ENCODE measurements at places on chromosomes 2 and 18.
A peak's percentile ranks its signal among the peaks of the same experiment; 100 is the strongest.

- DNase-seq = no peak
Measured at GRCh38 chr2:176085120-176085788, 1.5 kb upstream of the EVX2 start.

GRCh38 chr2:239291475-239292350, 109.1 kb downstream of the HDAC4 start:
- DNase-seq = peak; percentile 61

GRCh38 chr18:78448106-78448505, 531.5 kb upstream of the SALL3 start:
- no peak for DNase-seq

DNA sequence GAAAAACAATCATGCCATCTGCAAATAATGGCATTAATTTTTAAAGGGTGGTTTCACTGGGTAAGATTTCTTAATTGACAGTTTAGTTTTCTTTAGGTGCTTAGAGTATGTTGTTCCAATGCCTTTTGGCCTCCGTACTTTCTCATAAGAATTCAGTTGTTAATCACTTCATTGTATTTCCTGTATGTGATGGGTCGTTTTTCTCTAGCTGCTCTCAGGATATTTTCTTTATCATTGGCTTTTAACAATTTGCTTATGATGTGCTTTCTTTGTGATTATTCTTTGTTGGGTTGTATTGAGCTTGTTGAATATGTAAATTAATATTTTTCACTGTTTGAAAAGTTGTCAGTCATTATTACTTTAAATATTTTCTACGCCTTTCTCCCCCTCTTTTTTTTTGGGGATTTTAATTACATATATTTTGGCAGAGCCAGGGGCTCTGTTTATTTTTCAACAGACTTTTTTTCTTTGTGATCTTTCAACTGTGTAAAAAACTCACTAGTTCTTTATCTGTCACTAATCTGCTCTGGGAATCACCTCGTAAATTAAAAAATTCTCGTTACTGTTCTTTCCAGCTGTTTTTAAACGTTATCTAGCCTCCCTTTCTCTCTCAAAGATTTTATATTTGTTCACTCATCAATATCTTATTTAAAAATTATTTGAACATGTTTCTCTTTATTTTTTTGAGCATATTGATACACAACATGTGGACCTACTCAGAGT, 56.2 kb upstream of the IL1R1 start:
- no peak for DNase-seq

DNA sequence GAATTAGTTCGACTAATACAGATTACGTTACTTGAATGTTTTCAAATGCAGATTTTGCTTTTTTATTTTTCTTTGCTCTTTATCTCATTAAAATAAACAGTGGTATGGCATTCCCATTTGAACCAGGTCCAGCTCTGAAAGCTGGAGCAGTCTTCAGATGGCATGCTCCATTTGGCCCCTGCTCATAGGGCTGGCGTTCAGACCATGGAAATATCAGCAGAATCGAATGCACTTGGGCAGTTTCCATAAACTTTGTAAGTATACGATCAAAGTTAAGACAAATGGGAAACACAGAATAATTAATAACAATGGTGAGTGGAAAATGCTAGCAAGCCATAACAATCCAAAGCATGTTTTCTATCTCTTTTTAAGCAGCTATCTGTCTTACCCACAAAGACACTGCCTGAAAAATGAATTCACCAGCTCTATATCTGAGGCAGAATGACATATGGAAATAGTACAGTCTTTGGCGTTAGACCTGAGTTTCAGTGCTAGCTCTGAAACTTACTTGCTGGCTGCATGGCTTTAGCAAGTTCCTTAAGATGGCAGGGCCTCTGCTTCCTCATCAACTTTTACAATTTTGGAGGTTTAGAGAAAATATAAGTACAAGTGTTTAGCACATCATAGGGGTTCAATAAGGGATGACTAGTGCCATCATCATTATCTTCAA, 131.6 kb downstream of the BCL2 start:
- DNase-seq = no peak

DNA sequence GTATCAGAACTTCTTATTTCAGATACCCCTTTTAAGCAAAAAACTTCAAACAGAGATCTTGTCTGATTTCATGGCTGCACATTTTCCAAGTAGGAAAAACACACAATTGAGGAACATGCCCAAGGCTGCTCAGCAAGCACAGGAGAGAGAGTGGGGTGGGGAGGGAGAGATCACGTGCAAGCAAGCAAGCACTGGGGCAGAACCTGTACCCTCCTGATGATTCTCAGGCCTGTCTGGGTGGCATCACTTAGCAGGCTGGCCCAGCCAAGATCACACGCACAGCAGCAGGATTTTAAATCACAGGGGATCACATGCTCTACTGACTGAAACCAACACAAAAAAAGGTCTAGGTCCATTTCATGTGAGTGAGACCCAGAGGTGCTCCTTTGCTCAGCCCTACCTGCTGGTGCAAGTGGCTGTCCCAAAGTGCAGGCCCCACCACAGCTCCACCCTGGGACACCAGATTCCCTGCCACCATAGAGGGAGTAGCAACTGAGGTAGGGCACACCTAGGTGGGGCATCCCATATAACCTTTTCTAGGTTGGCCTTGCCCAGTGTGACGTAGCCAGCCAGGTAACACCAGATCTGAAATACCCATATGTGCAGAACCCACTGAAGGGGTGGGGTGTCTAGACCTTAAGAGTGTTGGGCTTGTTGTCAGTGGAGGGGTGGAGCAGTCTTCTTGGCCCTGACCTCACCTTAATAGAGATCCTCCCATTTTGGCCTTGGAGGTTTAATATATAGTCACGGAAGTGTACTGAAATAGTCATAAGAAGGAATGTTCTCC, 1.8 kb upstream of the LYPD6B start:
- no peak for DNase-seq

GRCh38 chr18:49359732-49360444, 100.6 kb downstream of the DYM start:
- no peak for DNase-seq

DNA sequence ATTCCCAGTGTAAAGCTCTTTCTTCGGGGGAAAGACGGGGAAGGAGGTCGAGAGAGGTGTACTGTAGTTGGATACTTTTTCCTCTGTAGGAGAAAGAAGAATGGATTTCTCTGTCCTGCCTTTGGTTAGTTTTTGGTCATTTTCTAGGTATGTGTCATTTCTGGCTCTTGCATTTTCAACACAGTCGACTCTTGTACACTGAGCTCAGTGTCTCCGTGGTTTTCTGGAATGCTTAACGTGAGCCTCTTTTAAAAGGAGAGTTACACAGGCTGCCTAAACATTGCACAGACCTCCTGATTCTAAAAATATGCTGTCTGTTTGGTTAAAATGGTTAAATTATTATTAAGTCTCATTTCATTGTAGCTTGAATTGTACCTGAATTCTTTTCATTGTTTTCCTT, 21.8 kb upstream of the GLS start:
- no peak for DNase-seq

GRCh38 chr2:232492963-232493700, 5.5 kb upstream of the ECEL1 start:
- DNase-seq = no peak

DNA sequence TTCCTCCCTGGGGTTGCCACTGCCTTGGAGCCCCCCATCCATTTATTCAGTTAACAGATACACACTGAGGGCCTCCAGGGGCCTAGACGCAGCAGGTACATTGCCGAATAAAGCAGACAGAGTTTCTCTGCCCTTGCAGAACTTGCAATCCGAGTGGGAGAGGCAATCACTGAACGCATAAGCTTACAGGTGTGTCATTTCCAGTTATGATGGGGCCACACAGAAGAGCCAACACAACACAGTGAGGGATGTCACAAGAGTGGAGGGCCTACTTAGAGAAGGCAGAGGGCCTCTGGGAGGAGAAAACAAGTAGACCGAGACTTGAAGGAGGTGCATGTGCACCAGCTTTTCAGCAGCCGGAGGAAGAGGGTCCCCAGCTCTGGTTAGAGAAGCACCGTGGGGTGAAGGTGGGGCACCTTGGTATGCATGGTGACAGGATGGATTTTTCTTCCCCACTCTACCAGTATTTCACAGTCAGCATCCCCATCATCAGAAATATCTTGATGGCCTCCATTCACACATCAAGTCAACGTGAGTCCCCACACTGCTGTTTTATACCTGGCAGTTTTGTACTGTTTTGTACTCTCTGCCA, 150.9 kb downstream of the SMAD7 start:
- peak; percentile 30 for DNase-seq

- peak; percentile 43 for DNase-seq
Measured at GRCh38 chr2:241116606-241117560, 14.8 kb upstream of the MTERF4 start.

DNA sequence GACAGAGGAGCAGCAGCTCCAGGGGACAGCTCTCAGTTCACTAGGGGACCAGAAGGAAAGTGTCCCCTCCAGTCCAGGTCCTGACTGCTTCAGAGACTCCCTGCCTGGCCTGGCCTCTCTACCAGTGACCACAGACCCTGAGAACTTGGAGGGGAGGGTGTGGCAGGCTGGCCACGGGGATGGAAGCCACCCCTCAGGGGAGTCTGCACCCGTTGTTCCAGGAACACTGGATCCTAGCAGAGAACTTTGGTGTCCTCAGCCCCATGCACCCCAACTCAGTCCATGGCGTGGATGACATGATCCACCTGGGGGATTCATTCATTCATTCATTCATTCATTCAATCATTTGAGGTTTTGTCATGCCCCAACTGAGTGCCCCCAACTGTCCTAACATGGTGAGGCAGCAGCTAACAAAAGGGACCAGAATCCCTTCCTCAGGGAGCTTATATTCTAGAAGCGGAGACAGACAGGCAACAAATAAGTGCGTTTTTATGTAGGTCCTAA, 31.9 kb downstream of the MYO7B start:
- peak; percentile 36 for DNase-seq

DNA sequence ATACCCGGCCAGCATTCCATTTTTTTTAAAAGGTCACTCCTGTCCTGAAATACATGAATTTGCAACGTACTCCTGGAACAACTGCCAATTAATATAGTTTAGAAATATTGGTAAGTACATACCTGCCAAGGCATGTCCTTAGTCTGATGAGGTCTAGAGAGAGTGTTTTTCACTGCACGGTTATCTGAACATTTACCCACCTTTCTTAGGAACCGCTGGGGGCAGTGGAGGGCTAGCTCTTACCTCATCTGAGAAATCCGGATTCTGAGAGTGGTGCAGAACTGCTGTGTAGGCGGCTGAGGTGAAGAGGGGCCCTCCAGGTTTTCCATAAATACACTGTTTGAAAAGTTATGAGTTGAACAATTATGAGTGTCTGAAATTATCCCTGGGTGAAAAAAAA, 133.1 kb upstream of the CCDC195 start:
- no peak for DNase-seq

DNA sequence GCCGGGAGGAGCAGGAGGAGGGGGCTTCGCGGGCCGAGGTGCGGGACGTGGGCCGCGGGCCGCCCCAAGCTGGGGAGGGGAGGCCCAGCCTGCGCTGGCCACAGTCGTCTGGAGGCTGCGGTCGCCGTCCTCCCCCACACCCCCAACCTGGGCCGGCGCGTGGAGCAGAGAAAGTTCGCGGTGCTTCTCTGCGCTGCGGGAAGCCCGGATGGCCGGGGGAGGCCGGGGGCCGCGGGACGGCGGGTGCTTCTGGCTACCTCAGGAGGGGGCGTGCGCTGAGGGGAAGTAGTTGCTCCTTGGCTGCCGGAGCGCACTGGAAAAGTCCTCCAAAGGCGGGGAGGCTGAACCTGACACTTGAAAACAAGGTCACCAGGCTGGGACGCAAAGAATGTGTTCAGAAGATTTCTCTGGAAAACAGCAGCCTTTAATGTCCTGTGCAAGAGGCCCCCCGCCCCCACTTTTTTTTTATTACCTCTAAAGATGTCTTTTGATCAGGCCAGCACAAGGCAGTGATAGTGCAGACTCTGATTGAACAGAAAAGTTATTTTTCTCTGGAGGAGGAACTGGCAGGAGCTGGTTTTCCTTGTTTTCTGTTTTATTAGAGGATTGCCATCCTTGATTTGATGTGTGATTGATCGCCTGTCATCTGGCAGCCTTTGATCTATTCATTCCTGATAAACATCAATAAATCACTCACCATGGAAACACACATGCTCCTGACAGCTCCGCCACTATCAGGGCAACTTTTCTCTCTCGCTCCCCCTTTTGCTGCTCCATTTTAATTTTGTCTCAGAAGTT, 1.6 kb downstream of the TSHZ1 start:
- DNase-seq = peak; percentile 80

- no peak for DNase-seq
Measured at GRCh38 chr2:159613651-159614285, 2.6 kb downstream of the BAZ2B start.

DNA sequence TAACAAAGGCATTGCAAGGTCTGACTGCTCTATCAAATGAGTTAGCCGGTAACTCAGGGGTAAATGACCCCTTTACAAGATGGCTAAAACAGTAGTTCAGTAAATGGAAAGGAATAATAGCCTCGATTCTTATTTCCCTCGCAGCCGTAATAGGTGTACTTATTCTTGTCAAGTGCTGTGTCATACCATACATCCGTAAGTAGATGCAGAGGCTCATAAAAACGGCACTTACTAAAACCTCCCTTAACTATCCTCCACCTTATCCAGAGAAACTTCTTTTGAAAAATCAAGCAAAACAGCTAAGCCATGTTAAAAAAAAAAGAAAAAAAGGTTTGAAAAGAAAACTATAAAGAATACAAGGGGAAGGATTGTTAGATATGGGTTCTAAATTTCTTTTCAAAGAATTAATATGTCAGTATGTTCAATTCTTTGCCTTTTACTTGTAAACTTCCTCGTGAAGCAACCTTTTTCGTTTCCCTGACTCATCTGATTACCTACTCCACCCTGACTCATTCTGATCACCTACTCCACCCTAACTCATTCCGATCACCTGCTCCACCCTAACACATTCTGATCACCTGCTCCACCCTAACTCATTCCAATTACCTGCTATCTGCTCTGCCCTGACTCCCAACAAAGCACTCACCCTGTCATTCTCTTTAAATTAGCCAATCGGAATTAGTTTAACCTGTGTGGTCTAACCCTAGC, 127.5 kb downstream of the SPAG16 start:
- DNase-seq = no peak

- DNase-seq = peak; percentile 74
Measured at GRCh38 chr2:192194866-192195547, at the start of gene TMEFF2. TMEFF2 (minus strand) TSS chr2:192194933; CDS start chr2:192194524, 409 bp downstream.

DNA sequence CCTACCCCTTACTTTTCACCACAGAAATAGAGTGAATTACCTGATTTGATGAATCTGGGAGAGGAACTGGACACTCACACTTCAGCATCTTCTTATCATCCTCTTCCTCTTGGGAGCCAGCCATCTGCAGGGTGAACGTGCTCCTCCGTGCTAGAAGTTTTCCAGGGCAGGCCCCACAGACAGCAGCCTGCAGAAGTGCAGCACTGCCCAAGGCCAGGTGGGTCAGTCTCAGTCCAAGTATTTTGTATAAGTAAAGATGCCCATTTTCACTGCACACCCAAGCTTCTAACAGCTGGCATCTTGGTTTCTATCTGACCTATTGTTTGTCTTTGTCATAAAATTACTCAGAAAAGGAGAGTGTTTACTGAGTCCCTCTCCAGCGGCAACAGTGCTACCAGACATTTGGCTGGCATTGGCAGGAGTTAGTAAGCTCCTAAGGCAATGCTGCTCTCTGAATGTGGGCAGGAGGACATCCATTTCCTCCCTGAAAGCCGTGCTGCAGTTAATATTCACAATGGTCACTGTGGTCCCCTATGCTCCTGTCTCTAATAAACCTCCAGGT, 222.6 kb upstream of the CTAGE1 start:
- peak; percentile 44 for DNase-seq
